Stimulated activated CD4-positive, alpha-beta T cell treated with anti-CD3 and anti-CD28 coated beads, Interleukin-1b, Interleukin-23, amount 100 ng/mL, for 1 hour (primary cell): ENCODE measurements at places on chromosomes 6 and 20.

GRCh38 chr6:135913785-135914184, 62.3 kb downstream of the PDE7B start:
- DNase-seq = no peak

GRCh38 chr6:130981409-130981808, 81.6 kb downstream of the EPB41L2 start:
- no peak for DNase-seq

- no peak for DNase-seq
These were observed 579.9 kb downstream of the MAFB start for GRCh38 chr20:40109136-40109535.

DNA sequence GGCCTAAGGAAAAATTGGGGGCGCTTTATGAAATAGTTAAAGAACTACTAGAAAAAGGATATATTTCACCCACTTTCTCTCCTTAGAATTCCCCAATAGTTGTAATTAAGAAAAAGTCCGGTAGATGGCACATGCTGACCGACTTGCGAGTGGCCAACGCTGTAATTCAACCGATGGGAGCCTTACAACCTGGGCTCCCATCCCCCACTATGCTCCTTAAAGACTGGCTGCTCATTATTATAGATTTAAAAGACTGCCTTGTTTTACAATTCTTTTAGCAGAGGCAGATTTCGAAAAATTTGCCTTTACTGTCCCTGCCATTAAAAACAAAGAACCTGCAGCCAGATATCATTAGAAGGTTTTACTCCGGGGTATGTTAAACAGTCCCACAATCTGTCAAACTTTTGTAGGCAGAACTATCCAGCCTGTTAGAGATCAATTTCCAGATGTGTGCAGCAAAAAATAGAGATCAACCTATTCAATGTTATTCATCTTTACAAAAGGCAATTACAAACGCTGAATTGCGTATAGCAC, 58.5 kb upstream of the PRSS16 start:
- no peak for DNase-seq

DNA sequence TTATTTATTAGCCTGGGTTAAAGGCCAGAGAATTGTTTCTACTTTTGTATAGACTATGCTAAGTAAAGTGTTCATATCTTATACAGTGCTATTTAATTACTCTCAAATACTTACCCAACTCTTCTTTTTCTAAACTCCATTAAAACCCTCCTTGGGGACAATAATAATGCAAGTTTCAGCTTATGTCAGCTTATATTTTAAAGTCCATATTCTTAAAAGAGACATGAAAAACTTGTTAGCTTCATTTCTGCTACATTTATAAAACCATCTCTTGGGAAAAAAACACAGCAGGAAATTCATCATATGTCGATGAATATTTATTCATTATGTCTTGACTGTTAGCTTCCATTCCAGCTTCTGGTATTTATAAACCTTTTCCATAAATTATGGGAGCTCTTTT, 71.9 kb upstream of the SDHAF4 start:
- no peak for DNase-seq

DNA sequence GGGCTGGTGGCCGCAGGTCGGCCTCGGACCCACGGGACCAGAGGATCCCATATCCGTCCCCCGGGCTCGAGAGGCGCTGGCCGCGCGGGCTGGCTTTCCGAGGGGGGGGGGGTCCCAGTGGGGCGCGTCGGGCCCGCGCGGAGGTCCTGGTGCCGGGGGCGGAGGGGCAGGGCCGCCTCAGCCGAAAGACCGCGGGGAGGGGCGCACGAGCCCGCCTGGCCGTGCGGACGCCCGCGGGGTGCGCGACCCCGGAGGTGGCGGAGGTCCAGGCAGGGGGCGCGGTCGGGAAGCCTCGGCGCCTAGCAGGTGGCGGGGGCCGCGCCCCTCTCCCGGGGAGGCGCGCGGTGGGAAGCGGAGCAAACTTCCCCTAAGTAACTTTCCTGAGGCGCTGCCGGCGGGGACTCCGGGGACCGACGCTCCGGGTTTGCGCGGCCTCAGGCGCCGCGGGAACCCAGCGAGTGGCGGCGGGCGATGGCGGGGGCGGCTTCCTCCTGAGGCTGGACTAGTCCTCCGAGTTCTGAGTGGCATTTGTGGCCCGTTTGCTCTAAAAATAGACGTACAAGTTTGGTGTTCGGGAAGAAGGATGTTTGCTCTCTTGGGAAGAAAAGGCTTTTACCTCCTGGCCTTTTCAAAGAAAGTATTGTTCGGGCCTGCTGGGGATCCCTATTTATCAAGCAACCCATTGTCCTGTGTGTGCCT, 26.5 kb upstream of the BTBD3 start:
- DNase-seq = no peak

- peak; percentile 100 for DNase-seq
These were observed at the start of gene TMEM14B for GRCh38 chr6:10747251-10747972. Gene TMEM14B, plus strand, starts transcription at chr6:10747805. Its CDS starts 1,441 bp downstream, at chr6:10749246.
